ENCODE measurements at places on chromosomes 11 and 22.

GRCh38 chr22:49300241-49300640 lies 527.4 kb downstream of the BRD1 start:
- peak; percentile 5 for DNase-seq

- DNase-seq, result no peak
Measured at GRCh38 chr11:86575927-86576326, 96.5 kb downstream of the ME3 start.

- DNase-seq, result no peak
Measured at GRCh38 chr22:44541671-44542319, 43.8 kb upstream of the RTL6 start.

- no peak for DNase-seq
Measured at GRCh38 chr11:133521502-133521901, 10.8 kb downstream of the OPCML start.

DNA sequence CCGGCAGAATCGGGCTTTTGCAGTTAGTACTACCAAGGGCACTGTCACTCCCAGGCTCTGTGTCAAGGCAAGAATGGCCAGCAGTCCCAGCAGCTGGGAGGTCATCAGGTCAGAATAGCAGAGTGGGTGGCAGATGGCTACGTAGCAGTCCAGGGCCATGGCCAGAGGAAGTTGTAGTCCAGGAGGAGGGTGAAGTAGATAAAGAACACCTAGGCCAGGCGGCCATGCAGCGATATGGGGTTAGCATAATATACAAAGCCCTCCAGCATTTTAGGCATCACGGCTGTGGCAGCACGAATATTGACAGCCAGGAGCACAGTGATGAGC lies 52.1 kb downstream of the RRM1 start:
- DNase-seq, result no peak

- DNase-seq, result no peak
Measured at GRCh38 chr22:48025096-48025495, 1262.6 kb downstream of the TBC1D22A start.

DNA sequence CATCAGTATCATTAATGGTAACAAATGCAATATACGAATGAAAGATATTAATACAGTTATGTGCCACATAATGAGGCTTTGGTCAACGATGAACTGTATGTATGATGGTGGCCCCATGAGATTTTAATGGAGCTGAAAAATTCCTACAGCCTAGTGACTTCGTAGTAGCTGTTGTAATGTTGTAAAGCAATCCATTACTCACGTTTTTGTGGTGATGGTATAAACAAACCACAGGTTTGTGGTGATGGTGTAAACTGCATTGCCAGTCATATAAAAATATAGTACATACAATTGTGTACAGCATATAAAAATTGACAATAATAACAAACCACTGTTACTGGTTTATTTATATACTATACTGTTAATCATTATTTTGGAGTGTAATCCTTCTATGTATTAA lies 27.4 kb upstream of the GRIA4 start:
- no peak for DNase-seq

DNA sequence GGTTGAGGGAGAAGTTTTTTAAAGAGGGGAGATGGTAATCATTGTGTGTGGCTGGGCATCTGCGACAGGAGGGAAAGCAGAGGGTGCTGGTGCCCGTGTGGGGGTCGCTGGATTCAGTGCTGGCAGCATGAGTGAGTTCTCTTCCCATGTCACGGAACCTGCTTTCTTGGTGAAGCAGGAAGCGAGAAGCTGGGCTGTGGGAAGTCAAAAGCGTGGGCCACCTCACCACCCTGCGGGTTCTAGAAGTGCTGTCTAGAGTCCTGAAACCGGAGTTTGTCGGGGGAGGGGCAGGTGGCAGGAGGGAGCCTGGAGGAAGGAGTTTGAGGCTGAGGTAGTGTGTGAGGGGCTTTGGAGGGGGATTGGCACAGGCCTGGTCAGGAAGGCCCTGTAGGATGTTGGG lies 14.2 kb downstream of the SART1 start:
- no peak for DNase-seq

Measured in stimulated activated CD8-positive, alpha-beta memory T cell treated with anti-CD3 and anti-CD28 coated beads, Interleukin-4, amount 100 ng/mL, for 48 hours (primary cell).